AG04450 (cell line): ENCODE measurements at places on chromosomes 7 and 10. TPM values are rescaled to one million over a fixed set of nuclear protein-coding genes. Genes with fewer than 3 reads are reported as not detected.

DNA sequence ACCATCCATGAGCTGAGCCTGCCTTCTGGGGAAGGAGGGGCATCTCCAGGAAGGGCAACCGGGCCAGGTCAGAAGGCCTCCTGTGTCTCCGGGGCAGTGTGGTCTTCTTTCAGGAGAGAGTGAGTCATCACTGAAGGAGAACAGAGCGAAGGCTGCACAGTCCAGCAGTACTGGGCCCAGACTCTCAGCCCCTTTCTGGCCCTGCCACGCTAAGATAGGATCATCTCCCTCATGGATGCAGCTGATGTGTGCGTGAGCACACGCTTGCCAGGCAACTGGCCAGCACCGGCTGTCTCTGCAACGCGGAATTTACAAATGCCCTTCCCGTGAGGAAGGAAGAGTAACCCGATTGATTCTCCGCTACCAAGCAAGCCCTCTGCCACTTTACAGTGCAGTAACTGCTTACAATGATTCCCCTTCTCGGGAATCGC lies 328.2 kb downstream of the TNS3 start:
- DNase-seq = peak; percentile 46

DNA sequence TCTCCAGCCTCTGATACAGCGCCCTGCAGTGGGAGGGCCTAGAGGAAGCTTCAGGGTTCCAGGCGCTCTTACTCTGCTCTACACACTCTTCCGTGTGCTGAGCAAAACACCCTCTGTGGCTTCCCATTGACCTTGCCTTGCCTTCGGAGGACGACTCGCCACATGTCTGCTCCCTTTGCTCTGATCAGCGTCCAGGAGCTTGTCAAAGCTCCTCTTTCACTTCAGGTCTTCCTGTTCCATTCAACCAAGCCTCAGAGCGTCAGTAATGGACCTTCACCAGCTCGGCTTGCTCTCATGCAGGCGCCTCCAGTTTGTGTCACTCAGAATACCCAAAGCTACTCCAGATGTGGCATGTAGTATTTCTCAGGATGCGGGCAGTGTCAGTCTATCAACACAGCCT lies 173.9 kb downstream of the ARID5B start:
- DNase-seq = no peak

DNA sequence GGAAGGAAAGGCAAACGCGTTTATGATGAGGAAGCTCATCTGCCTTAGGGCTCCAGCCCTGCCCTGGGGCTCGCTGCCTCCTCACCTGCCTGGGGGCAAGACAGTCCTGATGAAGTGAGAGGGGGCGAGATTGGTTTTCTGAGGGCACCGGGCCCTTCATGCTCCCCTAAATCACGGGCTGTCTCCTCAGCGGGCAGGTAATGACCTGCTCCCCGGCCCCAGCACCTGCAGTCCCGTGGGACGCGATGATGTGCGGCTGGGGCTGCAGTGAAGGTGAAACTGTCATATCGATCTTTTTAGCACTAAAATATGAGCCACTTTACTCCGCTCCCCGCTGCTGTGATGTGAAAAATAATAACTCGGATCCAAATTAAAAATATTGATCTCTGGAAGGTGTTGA lies 120.2 kb downstream of the INPP5A start:
- no peak for DNase-seq

GRCh38 chr10:581776-582330 lies 107.6 kb downstream of the DIP2C start:
- no peak for DNase-seq

- DNase-seq = no peak
Observed at GRCh38 chr7:143308632-143309031, 7.3 kb upstream of the CLCN1 start.

GRCh38 chr7:21656796-21657195 lies 114.0 kb downstream of the DNAH11 start:
- no peak for DNase-seq

DNA sequence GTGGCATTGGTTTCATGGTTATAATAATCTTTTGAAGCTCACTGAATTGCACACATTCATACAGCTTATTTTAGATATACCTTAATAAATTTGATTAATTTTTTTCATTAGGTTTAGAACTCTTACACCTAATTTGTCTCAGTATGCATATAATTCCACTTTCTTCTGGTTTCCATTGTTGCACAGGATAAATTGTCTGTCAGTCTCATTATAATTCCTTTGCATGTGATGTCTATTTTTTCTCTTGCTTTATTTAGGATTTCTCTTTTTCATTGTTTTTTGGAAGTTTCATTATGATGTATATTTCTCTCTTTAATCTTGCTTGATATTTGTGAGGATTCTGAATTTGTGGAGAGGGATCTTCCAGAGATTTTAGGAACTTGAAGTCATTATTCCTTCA lies 84.7 kb downstream of the ARL5B start:
- no peak for DNase-seq

DNA sequence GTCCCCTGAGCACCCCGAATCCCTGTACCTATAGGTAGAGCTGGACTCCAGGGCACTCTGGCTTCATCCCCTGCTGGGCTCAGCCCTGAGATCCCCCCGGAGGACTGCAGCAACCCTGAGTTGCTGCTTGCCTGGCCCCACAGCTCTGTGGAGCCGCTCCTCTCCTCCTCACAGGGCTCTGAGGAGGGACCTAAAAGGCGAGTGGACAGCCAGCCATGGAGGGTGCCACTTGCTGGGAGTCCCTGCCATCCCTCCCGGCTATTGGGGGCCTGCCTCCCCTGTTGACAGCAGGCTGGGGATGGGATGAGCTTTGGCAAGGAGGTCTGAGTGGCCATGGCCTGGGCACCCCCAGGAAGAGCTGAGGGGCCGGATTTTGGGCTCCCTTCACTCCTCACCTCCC lies 28.0 kb upstream of the RASGEF1A start:
- DNase-seq = no peak

DNA sequence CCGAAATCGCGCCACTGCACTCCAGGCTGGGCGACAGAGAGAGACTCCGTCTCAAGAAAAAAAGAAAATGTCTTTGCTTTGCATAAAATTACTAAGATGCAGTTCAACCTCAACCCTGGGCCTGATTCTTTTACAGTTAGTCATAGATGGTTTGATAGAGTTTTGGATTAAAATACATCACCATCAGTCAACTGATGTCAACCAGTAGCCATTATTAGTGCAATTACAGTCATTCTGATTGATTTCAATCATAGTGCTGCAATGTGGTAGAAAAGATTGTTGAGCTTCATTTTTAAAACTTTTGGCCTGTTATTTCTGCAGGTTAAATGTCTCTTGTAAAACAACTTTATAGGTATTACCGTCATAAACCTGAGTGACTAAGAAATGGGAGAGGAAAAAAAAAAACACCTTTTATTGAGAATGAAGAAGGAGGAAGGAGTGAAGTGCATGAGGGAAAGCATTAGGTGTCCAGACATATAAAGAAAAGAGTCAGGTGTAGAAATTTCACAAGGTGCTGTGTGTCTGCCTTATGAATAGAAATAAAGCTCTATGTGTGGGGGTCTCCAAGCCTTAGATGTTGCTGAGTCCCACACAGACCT lies 150.6 kb downstream of the TRIL start:
- no peak for DNase-seq

DNA sequence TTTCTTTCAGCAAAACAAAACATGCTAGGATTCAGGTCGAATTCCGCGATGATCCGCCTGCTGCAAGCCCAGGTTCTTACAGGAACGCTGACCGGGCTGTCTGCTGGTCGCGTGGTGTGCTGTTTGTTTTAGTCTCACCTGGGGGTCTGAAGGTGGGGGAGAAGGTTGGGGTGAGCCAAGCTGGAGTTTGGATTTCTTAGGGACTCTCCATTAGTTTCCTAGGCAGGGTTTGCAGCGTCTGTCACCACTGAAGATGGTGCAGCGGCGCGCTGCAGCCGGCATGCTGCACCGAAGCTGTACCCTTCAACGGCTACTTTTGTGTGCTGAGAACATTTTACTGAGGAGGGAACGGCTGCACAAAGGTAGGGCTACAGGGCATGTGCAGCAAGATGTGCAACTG lies 48.7 kb downstream of the GCC1 start:
- no peak for DNase-seq

DNA sequence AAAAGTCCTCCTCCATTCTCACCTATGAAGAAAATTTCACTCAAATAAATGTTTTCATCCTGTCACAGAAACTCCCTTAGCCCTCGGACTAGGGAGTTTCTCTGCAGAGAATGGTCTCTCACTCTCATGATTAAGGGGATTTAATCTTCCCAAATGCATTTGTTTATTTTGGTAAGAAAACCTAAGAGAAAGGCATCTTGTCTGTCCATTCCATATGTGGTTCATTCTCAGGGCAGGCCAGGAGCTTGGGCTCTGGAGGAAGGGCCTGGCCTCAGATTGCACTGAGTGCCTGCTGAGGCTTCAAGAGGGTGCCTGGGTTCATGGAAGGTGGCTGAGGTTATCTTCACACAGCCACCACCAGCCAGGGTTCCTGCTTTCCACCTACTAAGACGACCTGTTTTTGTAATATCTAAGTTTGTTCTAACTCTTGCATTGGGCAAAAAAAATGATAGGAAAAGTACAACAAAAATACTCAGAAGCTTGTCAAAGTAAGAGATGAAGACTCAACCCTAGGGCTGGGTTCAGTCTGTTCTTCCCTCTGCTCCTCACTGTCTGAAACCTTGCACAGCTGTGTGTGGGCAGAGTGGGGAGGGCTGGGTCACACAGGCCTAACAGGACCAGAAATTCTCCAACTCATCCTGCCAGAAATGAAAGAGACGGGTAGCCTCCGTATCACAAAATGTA lies 186.7 kb downstream of the CXCL12 start:
- DNase-seq = peak; percentile 49

Gene TFEC
- polyA plus RNA-seq = 0.01 and 0.10 TPM in 2 replicates

Gene OR6B1
- not detected in 2 replicates for polyA plus RNA-seq

Gene ZNF804B
- polyA plus RNA-seq = not detected in 2 replicates

Gene ADO
- polyA plus RNA-seq = 13.3 and 17.8 TPM in 2 replicates

Gene BEND7
- polyA plus RNA-seq = 2.1 TPM in 2 replicates

Gene UNCX
- not detected in 2 replicates for polyA plus RNA-seq

Gene SLC16A9
- 0.06 and 0.12 TPM in 2 replicates for polyA plus RNA-seq

Gene IKZF5
- 6.6 and 7.8 TPM in 2 replicates for polyA plus RNA-seq
